ENCODE measurements at places on chromosomes 4 and X.

DNA sequence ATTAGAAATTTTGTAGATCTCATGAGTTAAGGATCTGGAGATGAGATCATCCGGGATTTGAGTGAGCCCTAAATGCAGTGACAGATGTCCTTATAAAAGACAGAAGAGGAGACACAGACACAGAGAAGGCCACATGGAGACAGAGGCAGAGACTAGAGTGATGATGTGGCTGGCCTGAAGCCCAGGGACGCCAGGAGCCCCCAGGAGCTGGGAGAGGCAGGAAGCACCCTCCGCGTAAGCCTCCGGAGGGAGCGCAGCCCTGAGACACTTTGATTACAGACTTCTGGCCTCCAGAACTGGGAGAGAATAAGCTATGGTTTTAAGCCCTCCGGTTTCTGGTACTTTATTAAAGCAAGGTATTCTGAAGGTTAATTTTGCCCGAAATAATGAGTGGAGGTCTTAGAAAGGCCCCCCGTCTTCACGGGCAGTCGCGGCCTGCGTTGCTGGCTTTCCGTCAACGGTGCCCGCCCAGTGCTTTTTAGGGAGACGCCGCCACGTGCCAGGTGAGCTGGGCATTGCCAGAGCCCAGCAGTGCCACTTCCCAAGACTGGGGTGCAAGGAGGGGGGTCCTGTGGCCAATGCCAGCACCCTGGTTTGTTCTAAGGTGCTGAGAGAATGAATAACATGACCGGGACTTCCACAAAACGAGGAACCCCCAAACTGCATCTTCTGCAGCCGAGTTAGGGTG, 8.1 kb downstream of the DHRSX start:
- DNase-seq = no peak

DNA sequence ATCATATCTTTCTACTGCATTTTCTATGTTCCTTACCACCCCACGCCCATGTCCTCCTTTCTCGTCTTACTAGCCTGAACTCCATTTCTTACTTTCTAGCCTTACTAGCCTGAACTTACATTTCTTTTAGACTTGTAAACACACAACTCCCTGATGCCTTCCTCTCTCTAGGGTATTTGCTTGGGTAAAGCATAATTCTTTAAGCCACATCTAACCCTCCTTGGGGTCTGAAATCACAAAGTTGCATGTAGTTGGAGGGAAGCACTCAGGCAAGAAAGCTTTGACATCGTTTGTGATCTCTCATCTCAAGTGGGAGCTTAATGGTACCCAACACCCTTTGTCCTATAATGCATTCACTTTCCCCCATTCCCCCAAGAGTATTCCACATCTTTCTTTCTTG, 124.4 kb downstream of the SPOCK3 start:
- DNase-seq = no peak

DNA sequence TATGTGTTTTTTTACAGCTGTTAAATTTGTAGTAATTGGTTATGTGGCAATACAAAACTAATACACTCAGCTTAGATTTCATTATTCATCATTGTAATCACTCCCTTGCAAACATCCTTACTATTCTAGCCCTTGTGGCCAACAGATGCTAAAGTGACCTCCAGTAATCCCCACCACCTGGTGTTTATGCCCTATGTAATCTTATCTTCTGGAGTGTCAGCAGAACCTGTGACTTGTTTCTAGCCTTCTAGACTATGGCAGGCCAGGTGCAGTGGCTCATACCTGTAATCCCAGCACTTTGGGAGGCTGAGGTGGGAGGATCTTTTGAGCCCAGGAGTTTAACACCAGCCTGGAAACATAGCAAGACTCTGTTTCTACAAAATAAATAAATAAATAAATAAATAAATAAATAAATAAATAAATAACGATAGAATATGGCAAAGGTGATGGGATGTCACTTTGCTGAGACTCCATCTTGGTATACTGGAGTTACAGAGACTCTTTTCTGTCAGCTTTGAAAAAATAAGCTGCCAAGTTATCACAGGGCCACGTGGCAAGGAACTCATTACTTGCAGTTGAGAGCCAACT, 12.3 kb upstream of the TSR2 start:
- DNase-seq = no peak

DNA sequence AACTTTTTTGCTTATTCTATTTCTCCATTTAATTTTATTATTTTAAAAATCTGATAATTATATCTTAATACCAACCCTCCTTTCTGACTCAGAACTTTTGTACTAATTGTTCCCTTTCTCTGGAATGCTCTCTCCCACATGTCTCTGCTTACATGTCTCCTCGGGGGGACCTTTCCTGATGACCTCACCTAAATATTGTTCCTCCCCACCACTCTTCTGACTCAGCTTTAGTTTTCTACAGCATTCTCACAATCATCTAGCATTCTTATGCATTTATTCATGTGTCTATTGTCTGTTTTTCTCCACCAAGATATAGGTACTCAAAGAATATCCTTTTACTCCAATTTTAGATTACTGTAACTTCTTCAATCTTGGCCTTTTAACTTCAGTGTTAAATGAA, 128.7 kb downstream of the MSL3 start:
- no peak for DNase-seq

- no peak for DNase-seq
These were observed 30.8 kb downstream of the MTM1 start for GRCh38 chrX:150599226-150599625.

DNA sequence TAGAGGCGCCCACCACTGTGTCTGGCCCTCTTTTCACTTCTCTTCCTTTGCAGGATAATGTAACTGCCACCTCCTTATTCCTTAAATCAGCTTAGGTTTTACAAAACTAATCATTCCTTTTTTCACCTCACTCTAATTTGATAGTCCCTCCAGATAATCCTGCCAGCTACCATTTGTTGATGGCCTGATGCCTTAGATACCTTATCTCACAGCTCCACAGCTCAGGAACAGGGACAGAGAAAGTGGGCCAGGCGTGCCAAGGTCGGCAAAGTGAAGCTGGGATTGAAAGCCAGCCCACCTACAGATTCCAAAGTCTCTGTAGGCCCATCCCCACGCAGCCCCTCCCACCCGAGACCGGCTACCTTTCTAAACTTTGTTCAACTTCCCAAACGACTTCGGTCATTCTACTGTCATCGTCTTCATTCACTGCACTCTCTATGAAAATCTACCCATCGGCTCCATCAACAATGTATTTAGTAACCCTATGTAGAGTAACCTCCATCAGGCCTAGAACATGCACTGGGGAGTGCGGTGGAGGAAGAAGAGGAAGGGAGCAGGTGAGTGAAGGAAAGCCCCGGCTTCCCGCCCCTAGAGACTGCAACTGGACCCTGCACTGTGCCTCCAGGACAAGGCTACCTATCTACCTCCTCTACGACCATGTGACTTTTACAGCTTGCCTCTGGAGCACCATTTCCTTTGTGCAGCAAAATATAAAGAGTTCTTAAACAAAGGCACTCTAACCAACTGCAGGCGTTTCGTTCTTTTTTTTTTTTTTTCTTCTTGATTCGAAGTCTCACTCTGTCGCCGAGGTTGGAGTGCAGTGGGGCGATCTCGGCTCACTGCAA, 1.5 kb downstream of the CASP6 start:
- DNase-seq = no peak

GRCh38 chr4:185205697-185206342, 2.0 kb upstream of the CFAP97 start:
- DNase-seq = no peak

DNA sequence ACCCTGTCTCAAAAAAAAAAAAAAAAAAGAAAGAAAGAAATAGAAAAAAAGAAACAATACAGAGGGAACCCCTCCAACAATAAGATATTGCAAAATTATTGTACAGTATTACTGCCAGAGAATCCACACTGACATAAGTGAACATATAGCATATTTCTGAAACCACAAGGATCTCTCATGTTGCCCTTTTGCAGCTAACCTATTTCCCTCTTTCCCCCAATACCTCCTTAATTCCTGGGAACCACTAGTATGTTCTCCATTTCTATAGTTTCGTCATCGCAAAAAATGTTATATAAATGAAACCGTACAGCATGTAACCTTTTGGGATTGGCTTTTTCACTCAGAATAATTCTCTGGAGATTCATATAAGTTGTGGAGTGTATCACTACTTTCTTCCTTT, 20.0 kb upstream of the BMP2K start:
- DNase-seq = no peak

DNA sequence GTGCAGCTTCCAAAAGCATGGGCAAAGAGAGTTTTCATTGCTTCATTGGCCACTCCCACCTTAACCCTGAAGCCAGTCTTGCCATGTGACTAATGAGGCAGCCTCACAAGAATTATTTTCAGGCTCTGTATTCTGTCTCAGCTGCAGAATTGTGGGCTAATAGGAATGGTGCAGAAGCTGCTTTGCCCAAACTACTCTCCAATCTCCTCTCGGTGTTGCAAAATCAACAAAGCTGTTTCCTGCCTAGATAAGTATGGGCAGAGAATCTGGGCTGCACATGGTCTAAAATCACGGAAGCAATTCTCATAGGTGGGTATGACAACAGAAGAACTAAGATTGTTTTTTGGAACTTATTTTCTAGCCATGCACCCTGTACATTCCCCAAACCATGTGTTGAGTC, 31.4 kb downstream of the PPP1R2C start:
- no peak for DNase-seq

GRCh38 chr4:6281436-6282313, 12.0 kb downstream of the WFS1 start:
- no peak for DNase-seq

DNA sequence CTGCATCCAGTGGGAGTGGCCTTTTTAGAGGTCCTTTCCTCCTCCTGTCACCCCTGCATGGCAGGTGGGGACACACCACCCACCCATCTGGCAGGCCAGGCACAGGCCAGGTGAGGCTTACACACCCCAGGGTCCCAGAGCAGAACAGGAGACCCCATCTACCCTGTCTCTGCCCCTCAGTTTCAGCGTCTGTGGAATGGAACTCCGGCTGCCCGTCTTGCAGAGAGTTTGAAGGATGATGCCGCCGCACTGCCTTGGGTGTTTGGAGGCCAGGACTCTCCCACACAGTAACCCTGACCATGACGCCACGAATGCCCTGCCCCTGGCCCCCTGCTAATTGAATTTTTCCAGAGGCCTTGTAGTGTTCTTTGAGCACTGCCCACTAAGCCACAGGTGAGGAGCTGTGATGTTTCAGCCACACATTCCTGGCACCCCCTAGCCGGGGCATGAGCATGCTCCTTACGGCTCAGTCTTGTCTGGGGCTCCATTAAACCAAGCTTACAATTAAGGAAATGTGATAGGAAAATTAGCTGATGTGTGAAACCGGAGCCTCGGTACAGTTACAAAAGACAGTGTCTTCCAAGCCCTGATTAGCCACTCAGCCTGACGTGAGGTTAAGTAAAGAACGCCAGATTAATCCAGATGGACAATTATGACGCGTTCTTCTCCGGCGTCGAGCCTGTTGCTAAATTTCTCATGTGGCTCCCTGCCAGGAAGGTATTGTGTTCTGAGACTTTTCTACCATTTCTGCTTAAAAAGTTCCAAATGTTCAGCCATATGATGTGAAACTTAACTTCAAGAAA, 39.3 kb downstream of the HMX1 start:
- DNase-seq = no peak

DNA sequence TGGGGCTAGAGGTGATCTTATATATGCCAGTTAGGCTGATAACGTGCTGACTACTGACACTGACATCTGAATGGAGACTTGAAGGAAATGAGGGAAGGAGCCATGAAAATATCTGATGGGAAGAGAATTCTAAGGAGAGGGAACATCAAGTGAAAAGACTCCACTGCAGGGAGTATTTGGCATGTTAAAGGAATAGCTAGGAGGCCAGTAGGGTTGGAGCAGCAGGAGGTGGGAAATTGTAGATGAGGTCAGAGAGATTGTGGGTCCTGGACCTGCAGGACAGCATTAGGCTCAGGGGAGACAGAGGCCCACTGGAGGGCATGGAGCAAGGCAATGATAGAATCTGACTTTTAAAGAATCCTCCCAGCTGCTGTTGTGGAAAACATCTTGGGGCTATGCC, 55.8 kb upstream of the NSUN7 start:
- no peak for DNase-seq

DNA sequence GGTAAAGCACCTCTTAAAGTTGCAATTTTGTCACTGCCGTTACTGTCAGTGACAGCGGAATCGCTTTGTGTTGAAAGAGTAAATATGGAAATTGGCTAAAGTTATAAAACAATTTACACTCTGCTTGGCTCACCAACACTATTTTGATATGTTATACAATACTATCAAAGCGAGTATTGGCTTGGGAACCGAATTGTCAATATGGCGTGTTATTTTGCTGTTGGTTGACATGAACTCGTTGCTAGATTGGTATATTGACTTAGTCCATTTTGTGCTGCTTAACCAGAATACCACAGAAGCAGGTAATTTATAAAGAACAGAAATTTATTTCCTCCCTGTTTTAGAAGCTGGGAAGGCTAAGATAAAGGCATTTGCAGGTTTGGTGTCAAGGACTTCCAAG, 58.6 kb downstream of the DCK start:
- DNase-seq = no peak

- no peak for DNase-seq
These were observed 438.1 kb downstream of the GBA3 start for GRCh38 chr4:23130845-23131244.

- DNase-seq = no peak
These were observed 90.4 kb upstream of the VCX3B start for GRCh38 chrX:8374041-8374825.

GRCh38 chr4:188262464-188262863, 123.2 kb downstream of the TRIML1 start:
- no peak for DNase-seq

DNA sequence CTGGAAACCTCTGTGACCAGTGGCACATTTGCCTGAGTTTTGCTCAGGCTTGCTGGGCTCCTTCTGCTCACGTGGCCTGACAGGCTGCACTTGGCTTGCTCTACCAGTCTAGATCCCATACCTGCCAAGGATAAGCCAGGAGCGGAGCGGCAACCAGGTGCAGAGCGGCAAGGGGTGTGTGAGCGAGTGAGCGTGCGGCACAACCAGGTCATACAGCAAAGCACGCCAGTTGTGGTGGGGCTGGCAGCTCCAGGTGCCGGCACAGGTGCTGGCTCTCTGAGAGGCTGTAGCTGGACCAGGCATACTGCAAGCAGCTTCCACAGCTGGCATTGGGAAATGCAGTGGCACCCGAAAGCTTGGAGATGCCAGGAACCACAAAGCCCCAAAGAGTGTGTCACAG, 1495.1 kb downstream of the PCDH7 start:
- DNase-seq = no peak

- no peak for DNase-seq
These were observed 112.6 kb downstream of the GLRA2 start for GRCh38 chrX:14641681-14642655.

DNA sequence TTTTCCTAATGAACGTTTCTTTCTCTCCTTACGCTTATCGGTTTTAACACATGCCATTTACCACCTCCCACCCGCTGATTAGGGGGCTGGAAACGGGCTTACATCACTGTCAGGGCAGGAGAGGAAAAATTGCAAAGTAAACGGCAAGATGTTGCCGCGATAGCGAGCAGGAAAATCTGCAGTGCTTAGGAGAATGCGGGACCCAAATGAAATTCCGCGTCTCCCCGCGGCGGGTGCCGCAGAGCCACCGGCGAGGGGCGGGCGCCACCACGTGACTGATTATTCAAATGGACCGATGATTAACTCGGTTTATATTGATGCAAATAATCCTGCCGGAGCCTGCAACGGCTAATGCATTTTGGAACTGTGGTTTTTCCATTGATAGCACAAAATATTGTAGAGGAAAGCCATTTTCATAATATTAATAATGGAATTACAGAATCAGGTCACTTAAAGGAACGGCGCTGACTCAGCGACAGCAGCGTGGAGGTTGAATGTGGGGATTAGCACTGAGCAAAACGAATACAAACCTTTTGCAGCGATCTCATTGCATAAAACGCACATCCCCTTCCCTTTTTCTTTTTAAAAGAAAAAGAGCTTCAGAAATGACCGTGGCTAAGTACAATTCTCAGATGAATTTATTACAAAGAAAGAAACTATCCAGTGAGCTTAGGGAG, 224.2 kb downstream of the STIM2 start:
- DNase-seq = no peak

Data from HCT116 (cell line).